ENCODE measurements at places on chromosomes 5 and 9.

DNA sequence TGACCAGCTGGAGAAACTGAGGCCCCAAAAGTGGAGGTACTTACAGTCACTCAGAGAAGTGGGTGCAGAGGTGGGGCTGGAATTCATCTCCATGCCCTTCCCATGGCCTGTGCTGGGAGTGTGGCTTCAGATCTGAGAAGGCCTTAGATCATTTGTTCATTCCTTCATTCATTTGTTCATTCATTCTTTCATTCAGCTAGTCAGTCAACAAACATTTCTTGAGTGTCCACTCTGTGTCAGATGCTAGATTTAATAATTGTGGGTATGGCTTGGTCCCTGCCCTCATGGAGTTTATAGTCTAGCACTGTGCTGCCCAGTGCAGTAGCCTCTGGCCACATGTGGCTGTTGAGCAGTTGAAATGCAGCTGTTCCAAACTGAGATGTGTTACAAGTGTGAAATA lies 19.0 kb upstream of the CRB2 start:
- DNase-seq, result no peak

- DNase-seq, result no peak
These were observed 7.9 kb downstream of the AMACR start for GRCh38 chr5:33999978-34000377.

DNA sequence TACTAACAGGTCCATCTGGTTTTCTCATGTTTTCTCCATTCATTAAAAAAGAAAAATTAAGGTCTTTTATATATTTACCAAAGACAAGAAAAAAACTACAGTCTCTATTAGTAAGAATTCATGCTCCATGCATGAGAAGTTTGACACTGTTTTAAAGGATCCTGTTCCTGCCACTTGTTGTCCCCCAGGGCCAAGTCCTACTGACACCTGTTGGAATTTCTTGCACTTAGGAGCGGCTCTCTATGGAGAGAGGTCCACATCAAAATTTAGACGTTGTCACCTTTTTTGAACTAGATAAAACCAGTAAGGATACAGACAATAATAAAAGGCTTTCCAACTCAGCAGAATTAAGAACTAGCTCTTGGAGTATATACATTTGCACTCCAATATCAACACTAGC lies 42.3 kb downstream of the PWWP2A start:
- no peak for DNase-seq

DNA sequence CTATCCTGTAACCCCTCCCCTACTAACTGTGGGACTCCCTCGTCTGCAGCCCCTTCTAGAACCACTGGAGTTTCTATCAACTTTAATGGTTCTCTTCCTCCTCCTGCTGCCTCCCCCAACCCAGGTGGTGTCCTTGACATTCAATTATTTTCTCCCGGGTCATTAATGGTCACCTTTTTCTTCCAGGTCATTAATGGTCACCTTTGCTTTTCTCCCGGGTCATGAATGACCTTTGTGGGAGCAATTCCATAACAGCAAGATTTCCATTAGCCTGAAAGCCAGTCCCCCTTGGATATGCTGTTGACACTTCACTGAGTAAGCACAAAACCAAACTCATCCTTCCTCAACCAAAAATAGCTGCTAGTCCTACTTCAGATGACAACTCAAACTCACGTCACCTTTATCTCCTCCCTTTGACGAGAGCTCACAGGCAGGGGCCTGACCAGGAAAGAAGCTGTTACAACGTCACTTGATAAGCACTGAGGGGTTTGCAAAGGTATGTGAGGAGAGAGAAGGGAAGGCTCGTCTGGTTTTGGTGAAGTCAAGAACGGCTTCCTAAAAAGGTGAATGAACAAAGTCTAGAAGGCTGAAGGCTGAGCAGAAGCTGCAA lies 10.9 kb downstream of the CCDC127 start:
- no peak for DNase-seq

- no peak for DNase-seq
These were observed 2395.6 kb upstream of the C9orf72 start for GRCh38 chr9:29968831-29969230.

DNA sequence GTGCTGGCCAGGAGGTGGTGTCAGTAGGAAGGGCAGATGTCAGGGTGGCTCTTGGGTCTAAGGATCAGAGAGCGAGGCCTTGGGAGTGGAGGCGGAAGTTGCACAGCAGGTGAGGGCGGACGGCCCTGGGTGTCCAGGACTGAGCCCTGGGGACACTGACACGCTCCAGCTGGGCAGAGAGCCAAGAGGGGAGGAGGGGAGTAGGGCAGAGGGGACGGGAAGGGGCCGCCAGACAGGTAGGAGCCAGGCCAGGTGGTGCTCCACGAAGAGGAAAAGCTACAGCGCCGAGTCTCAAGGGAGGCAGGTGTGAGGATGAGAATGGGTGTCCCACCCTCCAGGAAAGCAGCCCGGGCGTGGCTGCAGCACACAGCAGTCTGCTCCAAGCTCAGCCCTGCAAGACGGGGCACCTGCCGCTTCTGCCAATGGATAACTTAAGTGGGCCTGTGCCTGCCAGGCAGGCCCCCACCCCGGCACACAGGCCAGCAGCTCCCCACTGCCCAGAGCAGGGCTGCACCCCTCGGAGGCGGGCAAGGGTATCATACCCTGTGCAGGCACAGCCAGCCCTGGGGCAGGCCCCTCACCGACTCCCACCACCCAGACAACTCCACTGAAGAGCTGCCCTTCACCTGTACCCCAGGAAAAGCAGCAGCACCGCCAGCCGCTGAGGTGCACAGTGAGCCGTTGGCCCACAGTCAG lies 4.9 kb downstream of the TPRN start:
- peak; percentile 54 for DNase-seq

GRCh38 chr5:57007344-57007743 lies 55.4 kb upstream of the MIER3 start:
- no peak for DNase-seq

Data from NCI-H2081 treated with DMSO at 0.1 percent for 48 hours (cell line).